ENCODE measurements at places on chromosomes 11 and 22.

- DNase-seq: no peak
Observed at GRCh38 chr22:38833061-38833460, 10.8 kb downstream of the NPTXR start.

- peak; percentile 10 for DNase-seq
Observed at GRCh38 chr11:108768370-108768769, 103.5 kb downstream of the DDX10 start.

DNA sequence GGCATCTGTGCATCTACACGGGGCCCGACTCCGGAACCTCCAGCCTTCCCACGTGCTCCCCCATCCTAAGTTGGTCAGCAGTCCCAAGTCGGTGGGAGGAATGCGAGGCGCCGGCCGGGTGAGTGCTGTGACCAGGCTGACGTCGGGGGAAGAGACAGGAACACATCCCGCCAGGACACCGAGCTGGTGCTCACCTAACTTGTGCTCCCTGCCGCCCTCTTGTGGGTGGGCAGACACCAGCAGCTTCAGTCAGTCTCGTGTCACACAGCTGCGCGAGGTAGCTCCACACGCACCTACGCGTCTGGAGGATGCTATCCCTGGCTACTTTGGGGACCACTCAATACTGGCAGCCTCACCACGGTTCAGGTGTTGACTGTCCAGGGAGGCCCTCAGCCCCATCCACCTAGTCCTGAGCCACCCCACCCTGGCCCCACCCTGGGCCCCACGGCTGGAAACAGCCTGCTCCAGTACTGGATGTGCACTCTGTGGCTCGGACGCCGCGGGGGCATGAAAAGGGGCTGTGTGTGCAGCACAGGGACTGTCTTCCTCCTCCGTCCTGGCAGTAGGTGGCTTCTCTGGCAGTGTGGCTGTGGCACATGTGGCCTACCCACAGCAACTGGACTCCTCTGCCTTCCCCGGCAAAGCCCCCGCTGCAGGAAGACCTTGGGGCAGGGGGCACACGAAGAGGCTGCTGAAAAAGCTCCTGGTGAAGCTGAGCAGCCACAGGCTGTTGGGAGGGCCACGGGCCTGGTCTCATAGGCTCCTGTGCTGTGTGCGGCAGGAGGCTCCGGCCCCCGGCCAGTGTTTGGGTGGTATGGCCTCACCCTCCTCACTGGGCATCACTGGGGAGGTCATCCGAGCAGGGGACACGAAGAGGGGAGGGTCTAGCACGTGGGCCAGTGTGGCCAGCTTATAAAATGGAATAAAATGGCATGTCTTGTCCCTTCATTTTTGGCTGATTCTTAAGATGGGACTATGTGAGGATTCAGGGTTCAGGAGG lies 11.2 kb upstream of the BID start:
- no peak for DNase-seq

- no peak for DNase-seq
Observed at GRCh38 chr22:17269607-17270261, 50.5 kb upstream of the ADA2 start.

DNA sequence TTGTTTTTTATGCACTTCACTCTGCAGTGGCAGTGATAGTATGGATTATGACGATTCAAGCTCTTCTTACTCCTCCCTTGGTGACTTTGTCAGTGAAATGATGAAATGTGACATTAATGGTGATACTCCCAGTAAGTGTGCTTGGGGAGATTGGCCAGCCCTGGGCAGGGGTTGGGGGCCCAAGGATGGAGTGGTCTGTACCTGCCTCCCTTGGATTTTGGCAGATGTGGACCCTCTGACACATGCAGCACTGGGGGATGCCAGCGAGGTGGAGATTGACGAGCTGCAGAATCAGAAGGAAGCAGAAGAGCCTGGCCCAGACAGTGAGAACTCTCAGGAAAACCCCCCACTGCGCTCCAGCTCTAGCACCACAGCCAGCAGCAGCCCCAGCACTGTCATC lies 14.2 kb downstream of the MADD start:
- no peak for DNase-seq

- DNase-seq: no peak
Observed at GRCh38 chr11:76766521-76766920, 16.6 kb upstream of the TSKU start.

DNA sequence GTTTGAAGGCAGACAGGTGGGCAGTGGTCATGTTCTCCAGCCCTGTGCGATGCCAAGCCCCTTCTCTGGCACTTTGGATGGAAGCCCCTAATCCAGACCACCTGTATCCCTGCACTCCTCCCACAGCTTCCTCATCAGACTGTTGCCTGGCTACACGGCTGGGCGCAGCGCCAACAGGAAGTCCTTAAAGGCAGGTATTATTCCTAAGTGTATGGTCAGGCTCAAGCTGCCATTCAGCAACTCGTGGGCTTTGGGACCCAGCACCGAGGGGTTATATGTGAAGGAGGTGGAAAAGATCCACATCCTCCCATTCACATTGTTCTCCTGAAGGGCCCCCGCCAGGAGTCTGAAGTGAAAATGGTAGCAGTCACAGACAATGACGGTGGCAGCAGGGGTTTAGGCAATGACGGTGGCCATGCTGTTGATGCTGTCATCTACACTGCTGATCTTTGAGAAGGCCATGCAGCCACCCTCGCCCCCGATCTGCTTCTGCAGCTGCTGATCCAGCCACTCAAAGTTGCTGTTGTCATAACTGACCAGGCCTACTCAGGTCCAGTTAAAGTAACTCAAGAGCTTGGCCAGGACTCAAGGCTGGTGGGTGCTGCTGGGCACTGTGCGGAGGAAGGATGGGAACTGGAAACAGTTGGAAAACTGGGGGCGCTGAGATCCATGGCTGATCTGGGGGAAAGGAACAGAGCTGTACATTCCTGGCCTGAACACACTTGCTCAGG lies 27.7 kb downstream of the OR6Q1 start:
- no peak for DNase-seq

DNA sequence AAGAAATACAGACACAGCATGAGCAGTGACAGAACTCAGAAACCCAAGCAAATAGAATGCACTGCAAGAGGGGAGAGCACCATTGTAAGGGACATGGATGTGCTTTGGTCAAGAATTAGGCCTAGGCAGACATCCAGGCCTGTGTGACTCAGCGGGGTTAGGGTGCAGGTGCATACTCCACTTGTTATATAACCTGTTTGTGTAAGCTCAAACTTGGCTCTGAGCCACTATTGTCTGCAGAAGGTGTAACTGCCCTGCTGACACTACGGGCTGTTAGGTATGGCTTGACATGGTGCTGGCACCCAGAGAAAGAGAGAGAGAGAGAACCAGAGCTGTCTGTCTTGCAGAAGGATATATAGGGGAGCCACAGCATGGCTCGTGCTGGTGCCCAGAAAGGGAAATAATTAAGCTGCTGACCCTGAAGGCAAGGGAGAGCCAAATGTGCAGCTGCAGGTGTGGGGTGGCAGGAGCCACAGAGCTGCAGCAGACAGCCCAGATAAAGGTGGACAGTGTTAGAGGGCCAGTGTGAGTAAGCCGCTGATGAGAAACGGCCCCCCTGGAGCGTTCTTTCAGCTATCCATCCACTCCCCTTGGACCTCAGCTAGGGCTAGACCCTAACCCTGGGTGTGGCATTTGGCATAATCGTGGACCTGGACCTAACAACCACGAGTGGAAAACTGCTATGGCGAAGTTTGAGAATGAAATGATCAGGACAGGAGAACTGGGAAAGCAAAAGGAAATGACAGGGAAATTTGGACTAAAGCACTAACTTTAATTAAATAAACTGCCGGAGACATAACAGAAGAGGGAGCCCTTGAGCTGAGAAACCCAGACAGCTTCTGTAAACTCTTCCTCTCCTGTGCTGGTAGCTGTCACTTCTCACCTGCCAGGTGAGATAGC lies 253.0 kb upstream of the CCDC179 start:
- DNase-seq: peak; percentile 6
